Stimulated activated CD4-positive, alpha-beta T cell treated with anti-CD3 and anti-CD28 coated beads, Interleukin-15, amount 100 ng/mL, for 1 hour (primary cell): ENCODE measurements at places on chromosomes 7 and 10.

- peak; percentile 49 for DNase-seq
Measured at GRCh38 chr10:97072851-97073665, 112.7 kb downstream of the SLIT1 start.

GRCh38 chr7:33477719-33478480 lies 348.5 kb downstream of the BBS9 start:
- DNase-seq, result no peak

GRCh38 chr7:7867846-7868571 lies 100.6 kb upstream of the GLCCI1 start:
- no peak for DNase-seq

GRCh38 chr7:142313528-142313927 lies 55.7 kb upstream of the PRSS58 start:
- DNase-seq, result no peak

- peak; percentile 34 for DNase-seq
Measured at GRCh38 chr10:22988581-22989360, 60.9 kb downstream of the ARMC3 start.

GRCh38 chr7:35565927-35566326 lies 129.0 kb downstream of the HERPUD2 start:
- DNase-seq, result no peak

GRCh38 chr7:33593611-33594010 lies 311.7 kb upstream of the BMPER start:
- DNase-seq, result no peak

DNA sequence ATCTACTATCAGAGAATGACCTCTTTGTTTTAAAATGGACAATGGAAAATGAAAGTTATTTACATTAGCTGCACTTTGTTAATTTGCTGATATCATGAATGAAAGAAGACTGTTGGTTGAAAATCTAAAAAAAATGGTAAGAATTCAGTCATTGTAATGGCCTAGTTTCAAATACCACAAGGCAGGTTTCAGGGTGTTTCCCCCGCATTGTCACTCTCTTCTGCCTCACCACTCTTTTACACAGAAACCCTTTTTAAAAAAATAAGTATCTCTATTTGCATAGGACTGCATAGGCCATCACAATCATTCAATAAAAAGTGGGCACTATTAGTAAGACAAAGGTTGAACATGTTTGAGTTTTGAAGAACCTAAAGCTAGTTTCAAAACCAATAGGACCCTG lies 737.1 kb downstream of the INHBA start:
- no peak for DNase-seq
